ENCODE measurements at places on chromosomes 3 and 15.
A peak's percentile ranks its signal among the peaks of the same experiment; 100 is the strongest.

GRCh38 chr3:11565072-11565471 lies 78.6 kb downstream of the VGLL4 start:
- DNase-seq, result no peak

DNA sequence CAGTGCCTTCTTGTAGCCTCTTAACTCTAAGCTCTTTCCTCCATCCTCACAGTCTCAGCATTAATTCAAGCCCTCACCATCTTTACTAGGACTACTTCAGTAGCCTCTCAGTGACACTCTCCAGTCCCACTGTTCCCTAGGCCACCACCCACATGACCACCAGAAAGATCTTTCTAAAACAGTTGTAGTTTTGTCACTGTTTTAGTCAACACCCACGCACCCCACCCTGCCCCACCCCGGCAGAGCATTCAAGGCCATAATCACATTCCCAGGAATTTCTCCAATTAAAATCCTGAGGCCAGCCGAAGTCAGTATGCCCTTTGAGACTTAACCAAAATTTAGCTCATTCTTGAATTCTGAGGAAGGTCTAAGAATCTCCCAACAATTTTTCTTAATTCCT lies 31.2 kb upstream of the PSMD6 start:
- DNase-seq, result no peak

GRCh38 chr15:60580073-60580472 lies 101.1 kb upstream of the ICE2 start:
- DNase-seq, result no peak

DNA sequence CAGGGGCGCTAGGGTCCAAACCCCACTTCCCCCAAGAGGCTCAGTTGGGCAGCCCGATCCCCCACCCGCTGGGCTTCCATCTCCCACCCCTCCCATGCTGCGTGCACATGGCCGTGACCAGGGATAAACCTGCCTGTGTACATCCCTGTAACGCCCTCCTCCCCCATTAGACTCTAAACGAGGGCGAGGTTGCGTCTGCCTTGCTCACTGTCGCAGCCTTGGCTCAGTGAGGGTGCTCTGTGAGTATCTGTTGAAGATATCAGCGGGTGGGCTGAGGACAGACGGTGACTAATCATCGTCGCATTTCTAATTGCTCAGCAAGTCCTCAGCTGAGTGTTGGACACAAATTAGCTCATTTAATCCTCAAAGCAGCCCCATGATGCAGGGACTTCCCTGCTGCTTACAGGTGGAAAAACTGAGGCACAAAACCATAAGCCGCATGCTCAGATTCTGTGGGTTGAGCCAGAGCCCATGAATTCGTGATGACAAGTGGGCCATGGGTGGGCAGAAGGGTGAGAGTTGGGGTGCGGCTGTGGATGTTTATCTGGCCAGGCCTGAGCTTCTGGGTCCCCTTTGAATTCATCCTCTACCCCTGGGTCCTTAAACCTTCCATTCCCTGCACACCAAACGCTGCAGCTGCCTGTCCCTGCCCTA lies 26.0 kb downstream of the FBLN2 start:
- no peak for DNase-seq

- no peak for DNase-seq
Observed at GRCh38 chr15:48748535-48748934, 62.3 kb downstream of the CEP152 start.

DNA sequence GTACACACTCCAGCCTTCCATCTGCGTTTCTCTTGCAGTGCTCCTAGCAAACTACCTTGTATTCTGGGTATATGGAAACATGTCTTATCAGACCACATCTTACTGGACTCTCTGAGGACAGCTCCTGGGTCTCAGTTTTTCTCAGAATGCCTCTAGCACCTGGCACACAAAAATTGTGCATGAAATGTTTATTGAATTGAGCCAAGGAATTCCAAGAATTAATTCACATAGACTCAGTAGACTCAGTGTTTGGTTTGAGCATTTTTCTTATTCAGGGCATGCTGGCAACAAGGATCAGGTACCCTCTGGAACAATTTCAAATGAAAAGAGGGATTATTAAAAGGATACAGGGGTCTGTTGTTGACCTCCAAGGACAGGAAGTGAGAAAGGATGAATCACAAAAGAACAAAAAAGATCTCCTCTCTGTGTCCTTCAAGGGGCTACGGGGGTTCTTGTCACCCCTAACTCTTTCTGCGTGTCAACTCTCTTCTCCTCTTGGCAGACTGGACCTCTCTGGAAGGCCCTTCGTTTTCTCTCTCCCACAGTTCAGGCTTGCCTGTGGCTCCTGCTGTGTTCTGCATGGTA lies 270.0 kb upstream of the HES1 start:
- DNase-seq, result no peak

- DNase-seq, result no peak
Observed at GRCh38 chr3:112407888-112408702, 75.1 kb downstream of the CD200 start.

DNA sequence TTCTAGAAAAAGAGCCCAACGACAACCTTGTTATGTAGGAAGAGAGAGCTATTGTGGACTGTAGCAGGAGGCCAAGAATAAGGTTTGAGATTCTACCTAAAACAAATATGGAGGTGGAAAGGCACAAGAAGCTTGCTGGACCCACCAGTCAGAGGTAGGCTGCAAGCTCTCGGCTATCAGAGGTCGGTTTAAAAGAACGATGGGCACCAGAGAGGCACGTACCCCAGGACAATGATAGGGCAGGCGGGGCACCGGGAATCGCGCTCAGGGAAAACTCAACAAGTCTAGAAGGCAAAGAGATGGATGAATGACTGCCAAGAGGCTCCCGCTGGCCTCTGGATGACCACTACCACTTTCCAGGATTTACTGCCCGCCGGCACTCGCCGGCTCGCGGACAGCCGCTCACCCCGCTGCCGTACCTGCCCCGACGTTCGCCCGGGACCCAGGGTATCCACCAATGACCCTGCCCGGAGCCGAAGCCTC lies 1.1 kb downstream of the HDGFL3 start:
- DNase-seq, result no peak

DNA sequence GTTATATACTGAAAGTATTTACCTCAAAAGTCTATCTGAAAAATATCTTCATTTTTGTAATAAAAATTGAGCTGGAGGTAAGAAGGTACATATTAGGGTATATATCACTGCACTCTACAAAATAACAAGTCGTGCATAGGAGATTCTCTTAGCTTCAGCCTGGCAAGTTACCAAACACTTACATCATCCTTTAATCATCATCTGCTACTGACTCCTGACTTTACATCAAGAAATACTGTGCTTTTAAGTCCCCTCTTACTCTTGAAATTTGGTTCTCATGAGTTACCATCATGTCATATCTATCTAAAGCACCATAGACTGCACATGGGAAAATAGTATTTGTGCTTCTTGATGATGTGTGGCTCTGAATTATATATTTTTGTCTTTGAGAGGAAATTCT lies 50.8 kb downstream of the LYSMD4 start:
- no peak for DNase-seq

GRCh38 chr3:95434491-95434890 lies 1371.6 kb downstream of the NSUN3 start:
- DNase-seq, result no peak

DNA sequence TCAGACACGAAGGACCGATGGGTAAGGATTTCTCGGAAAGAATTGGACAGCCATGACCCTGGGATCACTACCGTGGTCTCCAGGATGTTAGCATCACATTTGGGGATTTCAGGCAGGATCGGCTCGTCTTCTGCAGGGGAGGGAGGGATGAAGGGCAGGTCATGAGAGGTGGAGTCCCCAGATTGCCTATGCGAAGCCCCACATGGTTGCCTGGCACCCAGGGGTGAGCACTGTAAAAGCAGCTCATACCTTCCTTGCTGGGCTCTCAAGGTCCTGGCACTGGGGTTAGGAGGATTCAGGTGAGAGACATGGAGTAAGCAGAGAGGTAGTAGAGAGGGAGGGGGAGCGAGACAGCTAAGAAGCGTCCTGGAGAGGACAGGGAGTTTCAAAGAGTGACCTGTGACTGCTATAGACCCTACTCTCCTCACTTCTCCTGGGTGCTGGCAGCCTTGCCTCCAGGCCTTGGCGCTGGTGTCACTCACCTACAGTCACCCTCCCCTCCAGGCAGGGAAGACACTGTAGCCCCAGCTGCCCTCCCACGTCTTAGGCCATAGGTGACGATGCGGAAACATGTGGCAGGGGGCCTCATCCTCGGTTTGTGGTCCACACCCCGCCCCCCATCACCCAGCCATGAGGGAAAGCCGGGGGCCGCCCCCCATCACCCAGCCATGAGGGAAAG lies 15.0 kb upstream of the EHD4 start:
- DNase-seq, result no peak

GRCh38 chr15:43881245-43881644 lies 54.4 kb downstream of the WDR76 start:
- no peak for DNase-seq

GRCh38 chr3:166085164-166085856 lies 248.1 kb upstream of the BCHE start:
- no peak for DNase-seq

DNA sequence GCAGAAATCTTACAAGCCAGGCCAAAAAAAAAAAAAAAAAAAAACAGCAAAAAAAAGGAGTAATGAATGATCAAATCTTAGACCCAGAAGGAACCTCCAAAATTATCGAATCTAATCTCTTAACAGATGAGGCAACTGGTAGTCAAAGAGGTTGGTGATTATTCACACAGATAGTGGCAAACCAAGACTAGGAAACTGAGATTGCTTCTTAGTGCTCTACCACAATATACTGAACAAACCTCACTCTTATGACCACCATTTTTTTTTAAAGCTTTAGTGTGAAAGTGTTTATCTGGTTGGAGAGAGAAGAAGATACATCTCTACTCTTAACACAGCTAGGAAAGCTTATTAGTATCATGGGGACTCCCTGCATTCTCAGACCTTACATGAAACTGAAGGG lies 17.3 kb downstream of the ATOSA start:
- no peak for DNase-seq

DNA sequence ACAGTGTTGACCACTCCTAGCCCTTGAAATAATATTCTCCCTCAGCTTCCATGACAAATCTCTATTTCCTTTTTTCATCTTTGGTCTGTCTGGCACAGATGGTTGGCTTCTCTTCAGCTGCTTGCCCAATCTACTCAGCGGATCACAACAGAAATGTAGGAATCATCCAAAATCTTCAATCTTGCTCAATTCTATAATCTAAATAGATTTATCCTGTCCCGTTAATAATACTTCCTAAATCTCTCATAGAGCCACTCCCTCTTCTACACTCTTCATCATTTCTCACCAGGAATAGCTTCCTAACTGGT lies 3.8 kb downstream of the PEAK1 start:
- no peak for DNase-seq

GRCh38 chr3:20405744-20406143 lies 219.7 kb upstream of the SGO1 start:
- no peak for DNase-seq

DNA sequence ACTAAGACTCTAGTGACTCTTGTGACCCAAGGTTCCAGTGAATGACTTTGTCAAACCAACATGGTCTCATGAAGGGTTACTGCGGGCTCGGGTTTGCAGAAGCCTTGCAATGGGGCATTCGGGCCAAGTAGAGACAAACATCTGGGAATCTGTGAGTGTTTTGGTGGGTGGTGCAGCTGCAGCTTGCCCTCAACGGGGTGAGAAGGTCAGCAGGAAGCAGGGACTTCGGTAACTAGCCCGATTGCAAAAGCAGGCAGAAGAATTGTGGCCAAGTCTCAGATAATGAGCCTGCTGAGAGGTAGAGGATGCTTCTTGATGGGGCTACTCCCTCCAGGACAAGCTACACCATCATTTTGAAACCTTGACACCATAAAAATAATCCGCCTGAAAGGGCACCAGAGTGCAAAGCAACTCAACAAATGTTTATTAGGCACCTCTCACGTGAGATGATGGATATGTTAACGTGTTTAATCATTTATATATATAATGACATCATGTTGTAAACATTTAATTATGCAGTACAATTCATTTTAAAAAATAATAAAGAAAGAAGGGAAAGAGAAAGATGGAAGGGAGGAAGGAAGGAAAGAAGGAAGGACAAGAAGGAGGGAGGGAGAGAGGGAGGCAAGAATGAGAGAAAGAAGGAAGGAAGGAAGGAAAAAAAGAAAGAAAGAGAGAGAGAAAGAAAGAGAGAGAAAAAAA lies 263.9 kb upstream of the IGF1R start:
- DNase-seq, result no peak

- DNase-seq, result no peak
Observed at GRCh38 chr3:150697646-150698045, 6.1 kb downstream of the ERICH6 start.

DNA sequence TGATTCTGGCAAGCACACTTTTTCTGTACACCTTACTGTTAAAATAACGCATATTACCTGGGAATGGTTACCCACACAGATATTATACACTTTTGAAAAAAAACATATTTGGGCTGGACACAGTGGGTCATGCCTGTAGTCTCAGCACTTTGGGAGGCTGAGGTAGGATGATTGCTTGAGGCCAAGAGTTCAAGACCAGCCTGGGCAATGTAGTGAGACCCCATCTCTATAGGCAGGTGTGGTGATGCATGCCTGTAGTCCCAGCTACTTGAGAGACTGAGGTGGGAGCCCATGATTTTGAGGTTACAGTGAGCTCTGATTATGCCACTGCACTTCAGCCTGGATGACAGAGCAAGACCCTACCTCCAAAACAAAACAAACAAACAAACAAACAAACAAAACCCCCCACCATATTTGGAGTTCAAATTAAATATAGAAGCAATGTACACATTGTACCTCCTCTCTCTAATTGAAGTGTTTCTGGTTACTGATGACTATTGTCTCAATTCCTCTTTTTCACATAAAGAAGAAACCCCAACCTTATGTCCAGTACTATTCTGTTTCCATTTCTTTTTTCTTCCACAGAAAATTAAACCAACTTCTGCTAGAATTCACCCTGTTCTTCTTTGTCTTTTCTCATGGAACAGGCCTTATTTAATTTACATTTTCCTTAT lies 152.6 kb upstream of the UMPS start:
- DNase-seq, result peak; percentile 18

GRCh38 chr15:89150762-89151664 lies 62.8 kb downstream of the ABHD2 start:
- DNase-seq, result no peak

DNA sequence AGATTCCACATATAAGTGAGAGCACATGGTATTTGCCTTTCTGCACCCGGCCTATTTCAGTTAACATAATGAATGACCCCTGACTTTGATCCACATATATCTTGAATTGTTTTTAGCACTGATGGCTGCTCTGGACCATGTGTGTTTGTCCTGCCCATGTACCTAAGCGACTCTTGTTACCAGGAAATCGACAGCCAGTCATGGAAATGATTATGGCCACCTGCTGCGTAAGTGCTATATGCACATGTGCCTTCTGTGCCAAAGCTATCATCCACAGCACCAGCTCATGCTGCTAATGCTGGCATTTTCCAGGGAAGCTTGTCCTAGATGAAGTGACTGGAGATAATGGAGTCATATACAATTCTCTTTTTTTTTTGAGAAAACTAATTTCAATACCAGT lies 103.7 kb downstream of the PEX5L start:
- no peak for DNase-seq

GRCh38 chr3:197542741-197543454 lies 12.9 kb downstream of the BDH1 start:
- DNase-seq, result no peak
